ENCODE measurements at places on chromosomes 4 and X.

- no peak for DNase-seq
Observed at GRCh38 chrX:134737721-134738369, 79.6 kb upstream of the PLAC1 start.

DNA sequence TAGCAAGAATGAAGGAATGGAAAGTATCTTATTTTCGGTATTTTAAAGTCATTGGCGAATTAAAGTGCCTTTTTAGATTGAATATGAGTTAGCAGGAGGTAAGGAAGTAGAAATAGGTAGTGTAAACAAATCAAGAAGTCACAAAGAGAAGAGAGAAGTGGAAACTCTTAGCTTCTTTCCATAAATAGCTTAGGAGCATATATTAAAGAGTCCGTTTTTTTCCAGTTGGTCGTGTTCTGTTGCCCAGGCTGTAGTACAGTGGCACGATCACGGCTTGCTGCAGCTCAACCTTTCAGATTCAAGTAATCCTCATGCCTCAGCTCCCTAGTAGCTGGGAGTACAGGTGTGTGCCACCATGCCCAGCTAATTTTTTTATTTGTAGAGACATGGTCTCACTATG lies 56.4 kb downstream of the UBE2K start:
- no peak for DNase-seq

DNA sequence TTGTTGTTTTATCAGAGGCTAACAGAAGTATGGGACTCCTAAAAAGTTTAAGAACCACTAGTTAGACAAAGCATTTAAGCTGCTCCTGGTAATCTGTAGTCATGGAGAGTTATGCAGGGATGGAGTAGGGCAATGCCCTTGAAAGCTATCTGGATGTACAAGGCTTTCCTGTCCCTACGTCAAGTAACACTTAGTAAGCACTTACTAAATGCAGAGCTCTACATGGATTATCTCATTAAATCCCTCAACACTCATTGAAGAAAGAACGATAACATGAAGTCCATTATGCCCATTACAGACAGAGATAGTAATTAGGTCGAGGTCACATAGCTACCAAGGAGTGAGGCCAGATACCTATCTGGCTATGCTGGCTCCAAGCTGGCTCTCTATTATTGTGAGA lies 33.2 kb downstream of the PPEF2 start:
- no peak for DNase-seq

DNA sequence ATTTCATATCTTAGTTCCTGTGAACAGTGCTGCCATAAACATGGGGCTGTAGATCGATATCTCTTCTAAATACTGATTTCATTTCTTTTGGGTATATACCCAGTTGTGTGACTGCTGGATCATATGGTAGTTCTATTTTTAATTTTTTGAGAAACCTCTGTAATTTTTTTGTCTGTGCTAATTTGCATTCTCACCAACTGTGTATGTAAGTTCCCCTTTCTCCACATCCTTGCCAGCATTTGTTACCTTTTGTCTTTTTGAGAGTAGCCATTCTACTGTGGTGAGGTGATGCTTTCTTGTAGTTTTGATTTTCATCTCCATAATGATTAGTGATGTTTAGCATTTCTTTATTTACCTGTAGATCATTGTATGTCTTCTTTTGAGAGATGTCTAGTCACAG lies 2086.5 kb upstream of the TENM3 start:
- no peak for DNase-seq

- peak; percentile 85 for DNase-seq
Observed at GRCh38 chrX:71103110-71103983, 3.2 kb downstream of the CXorf65 start.

- DNase-seq: peak; percentile 17
Observed at GRCh38 chr4:175891851-175892250, 79.8 kb upstream of the GPM6A start.

- no peak for DNase-seq
Observed at GRCh38 chrX:117990438-117990837, 126.2 kb downstream of the KLHL13 start.

DNA sequence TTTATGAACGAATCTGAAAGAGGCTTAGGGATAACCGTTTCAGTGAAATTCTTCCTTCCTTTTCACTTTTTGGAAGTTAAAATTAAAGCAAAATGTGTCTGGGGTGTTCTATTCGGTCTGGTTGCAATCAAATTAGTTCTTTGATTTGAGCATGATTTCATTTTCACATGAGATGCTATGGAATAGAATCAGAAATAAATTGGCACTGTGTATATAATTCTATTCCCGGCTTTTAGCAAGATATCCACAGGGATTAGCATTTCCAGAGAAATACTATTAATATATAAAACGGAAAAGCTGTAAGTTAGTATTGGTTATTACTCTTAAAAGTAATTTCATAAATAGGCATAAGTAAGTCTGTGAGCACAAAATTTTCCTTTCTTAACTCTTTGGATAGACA lies 1676.8 kb upstream of the PCDH7 start:
- no peak for DNase-seq

- DNase-seq: peak; percentile 66
Observed at GRCh38 chr4:602559-602942, 22.8 kb upstream of the PDE6B start.

DNA sequence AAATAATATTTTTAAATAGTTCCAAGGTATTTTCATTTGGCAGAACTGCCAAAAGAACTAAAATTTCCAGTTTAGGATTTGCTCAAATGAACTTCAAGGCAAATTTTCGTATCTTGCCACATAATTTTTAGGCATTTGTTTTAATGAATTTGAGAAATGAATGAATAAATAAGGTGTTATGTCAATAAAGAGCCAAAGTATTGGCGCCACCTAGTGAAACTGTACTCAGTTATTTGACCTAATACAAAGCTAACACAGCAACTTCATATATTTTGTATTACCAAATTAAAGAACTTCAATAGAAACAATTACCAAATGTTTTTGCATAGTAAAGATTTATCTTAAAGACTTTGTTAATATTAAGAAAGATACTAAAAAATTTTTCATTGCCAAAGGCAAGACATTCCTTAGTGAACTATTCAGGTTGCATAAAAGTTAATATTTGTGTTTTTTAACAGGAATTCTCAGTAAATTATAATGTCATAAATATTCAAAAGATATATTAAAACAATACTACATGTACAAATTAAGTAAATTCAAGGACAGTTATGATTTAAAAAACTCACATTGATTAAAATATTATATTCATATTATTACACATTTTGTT lies 50.3 kb downstream of the STPG2 start:
- DNase-seq: peak; percentile 63

DNA sequence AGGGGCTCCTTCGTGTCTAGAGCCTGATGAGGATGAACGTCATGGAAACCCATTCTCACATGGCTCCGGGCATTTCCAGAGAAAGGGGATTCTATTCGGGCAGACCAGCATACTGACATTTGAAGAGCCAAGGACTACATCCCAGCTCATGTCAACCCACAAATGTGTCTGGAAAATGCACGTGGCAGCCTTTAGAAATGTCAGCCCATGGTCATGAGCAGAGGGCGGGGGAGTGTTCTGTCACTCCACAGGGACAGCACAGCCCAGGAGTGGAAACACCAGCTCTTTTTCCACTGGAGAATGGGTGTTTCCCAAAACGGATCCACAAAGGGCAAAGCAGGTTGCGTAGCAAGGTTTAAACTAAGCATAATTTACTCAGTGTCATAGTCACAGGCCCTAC lies 207.0 kb downstream of the BCOR start:
- DNase-seq: no peak

- DNase-seq: no peak
Observed at GRCh38 chr4:173185847-173186510, 17.4 kb downstream of the GALNT7 start.

DNA sequence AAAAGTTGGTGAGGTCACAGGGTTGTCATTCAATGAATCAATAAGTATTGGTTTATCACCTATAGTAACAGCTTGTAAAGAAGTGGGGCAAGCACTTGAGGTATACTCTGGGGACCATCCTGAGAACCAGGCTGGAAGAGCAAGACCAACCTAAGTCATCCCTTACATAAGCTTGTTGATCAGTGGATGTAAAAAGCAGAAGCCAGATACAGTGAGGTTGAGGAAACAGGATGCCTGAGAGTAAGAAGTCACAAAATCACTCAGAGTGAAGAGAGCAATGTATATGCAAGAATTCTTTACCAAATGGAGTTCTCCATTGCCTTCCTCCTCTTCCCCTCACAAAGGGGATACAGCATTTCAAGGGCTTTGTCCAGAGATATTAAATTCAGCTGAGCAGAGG lies 76.3 kb upstream of the PACRGL start:
- DNase-seq: peak; percentile 15

Measured in hematopoietic multipotent progenitor cell treated with erythropoietin and hydrocortisone succinate and interleukin-3 and kit ligand, for 6 days (in vitro differentiated cells).